SIG-M5 (cell line): ENCODE measurements at places on chromosomes 1 and 21.
A peak's percentile ranks its signal among the peaks of the same experiment; 100 is the strongest.

DNA sequence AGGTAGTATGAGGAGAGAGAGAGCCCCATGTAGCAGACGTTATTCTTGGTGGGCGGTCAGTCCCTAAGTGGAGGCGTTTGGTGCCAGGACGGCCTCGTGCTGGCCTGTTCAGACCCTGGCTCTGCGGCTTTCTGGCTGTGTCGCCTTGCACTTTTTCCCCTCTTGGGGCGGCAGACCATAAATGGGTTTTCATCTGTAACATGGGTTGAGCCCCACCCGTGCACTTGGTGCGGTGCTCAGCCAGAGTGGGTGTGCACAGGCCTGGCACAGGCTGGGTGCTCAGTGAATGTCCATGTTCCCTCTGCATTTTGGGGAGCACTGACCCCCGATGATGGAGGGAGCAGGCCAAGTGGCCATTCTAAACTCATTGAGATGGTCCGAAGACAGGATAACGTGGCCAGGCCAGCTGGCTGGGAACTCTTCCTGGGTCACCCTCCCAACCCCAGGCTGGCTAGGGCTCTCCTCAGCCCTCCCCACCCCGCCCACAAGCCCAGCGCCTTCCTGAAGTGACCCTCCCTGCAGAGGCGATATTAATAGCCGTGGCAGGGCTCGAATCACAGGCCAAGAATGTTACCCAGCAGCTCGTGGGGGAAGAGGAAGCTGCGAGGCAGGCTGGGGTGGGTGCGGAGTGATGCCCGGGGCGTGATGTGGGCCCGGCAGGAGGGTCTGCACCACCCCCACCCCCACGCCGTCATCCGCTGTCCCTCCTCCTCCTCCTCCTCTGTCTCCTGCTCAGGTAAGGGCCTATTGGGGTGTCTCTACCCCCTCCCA, 78.5 kb downstream of the ARHGEF10L start:
- no peak for DNase-seq

- no peak for DNase-seq
These were observed 112.1 kb downstream of the HMGB4 start for GRCh38 chr1:33975961-33976360.

- no peak for DNase-seq
These were observed 61.2 kb downstream of the KCNN3 start for GRCh38 chr1:154808909-154809262.

DNA sequence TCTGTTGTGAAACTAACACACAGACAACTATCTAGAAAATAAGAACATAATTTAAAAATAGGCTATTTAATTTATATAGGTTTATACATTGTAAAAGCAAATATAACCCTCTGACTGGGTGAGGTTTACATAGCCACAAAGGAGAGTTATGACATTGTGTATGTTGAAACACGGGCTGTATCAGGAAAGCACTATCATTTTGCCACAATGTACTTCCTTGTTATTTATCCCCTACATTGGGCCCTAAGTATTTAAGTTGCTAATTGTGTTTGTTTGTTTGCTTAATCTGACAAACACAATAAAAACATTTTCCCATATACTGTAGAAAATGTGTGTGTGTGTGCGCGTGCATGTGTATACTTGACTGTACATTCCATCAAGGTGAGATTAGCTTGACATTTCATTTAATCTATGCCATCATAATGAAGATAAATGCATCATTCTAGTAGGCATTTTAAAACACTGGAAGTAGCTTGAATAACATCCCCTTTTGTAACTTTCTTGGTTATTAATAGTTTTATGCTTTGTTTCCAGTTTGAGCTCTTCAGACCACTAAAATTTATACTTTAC, 72.1 kb downstream of the RGS13 start:
- peak; percentile 30 for DNase-seq

GRCh38 chr1:116904791-116905320, 4.9 kb upstream of the PTGFRN start:
- DNase-seq, result no peak

- peak; percentile 39 for DNase-seq
These were observed 1.7 kb upstream of the PRCC start for GRCh38 chr1:156765666-156766065.

- no peak for DNase-seq
These were observed 139.1 kb upstream of the USH2A start for GRCh38 chr1:216562383-216562782.

DNA sequence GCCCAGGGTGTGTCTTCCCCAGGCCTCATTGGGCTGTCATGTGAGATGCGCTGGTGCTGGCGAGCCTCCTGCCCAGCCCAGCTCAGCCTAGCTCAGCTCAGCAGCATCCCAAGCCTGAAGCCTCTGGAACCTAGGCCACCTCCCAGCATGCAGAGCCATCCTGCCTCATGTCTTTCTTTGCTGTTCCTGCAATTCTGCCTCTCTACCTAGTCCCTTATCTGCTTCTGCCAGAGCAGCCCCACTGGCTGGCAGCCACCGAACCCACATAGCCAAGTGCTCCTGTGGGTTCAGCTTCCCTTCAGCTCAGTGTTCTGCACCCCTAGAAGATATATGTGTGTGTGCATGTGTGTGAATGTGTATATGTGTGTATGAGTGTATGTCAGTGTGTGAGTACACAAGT, 291.5 kb upstream of the VAMP3 start:
- DNase-seq, result no peak

- no peak for DNase-seq
These were observed 137.9 kb upstream of the UBE2U start for GRCh38 chr1:64065571-64065970.

- DNase-seq, result no peak
These were observed 1.2 kb downstream of the ADAM30 start for GRCh38 chr1:119895102-119895501.

DNA sequence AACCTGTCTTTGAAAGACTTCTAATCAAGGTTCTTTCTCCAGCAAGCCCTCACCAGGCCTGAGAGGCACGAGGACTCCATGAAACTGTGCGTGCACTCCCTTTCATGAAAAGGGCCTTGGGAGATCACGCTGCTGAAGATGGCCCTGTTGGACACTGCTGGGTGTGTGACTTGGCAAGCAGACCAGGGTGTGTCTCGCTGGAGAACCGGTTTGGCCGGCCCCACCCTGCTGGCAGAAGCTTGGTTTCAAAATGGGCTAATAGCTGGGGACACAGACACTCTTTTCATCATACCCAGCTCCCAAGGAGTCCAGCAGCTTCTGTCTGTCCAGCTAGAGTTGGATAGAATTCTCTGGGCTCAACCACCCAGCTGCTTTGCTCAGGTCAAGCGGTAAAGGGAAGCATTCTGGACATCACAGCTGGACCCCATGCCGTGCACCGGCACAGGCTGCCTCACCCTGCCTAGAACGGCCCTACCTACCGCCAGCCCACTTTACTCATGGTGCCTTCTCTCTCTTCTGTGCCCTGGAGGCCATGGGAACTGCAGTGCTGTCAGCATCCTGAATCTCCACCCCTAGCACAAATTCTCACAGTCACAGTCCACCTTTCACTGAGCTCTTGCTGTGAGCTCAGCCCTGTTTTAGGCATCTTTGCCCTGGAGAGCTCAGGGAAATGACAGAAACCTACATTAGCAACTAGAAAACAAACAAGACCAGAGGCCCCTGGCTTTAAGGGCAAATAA, 24.6 kb downstream of the PKP1 start:
- no peak for DNase-seq

DNA sequence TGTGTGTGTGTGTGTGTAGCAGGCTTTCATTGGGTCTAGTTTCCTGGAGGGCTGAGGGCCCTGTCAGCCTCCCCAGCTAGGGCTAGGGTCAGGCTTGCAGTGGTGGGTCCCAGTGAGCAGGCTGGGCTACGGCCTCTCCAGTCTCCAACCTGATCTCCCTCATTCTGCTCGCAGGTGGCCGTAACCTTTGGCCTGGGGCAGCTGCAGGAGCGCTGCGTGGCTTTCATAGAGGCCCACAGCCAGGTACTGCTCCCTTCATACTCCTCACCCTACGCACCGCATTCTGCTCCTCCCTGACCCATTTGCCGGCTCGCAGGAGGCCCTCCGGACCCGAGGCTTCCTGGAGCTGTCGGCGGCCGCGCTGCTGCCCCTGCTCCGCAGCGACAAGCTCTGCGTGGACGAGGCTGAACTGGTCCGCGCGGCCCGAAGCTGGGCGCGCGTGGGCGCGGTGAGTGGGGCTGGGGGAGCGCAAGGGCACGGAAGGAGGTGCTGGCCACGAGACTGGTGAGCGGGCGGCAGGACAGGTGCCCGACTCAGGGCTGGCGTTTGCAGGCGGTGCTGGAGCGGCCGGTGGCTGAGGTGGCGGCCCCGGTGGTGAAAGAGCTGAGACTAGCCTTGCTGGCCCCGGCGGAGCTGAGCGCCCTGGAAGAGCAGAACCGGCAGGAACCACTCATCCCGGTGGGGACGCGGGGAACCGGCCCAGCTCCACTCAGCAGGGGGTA, 4.7 kb downstream of the BTBD19 start:
- no peak for DNase-seq

DNA sequence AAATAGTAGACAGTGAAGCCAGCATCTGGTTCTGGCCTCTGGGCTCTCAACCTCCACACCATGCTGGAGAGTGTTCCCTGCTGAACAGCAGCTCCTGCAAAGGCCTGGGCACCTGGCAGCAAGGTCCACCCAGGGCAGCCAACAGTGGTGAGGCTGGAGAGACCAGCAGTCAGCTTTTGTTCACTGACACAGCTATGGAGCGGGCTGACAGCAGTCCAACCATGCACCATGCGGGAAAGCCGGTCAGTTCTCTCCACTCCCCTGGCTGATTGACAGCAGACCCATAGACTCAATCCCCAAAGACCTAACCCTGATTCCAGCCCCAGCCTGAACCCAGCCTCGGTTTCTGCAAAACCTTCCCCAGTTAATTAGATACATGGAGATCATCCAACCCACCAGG, 49.0 kb downstream of the KLHDC7A start:
- DNase-seq, result no peak

GRCh38 chr1:95532335-95532734, 298.3 kb downstream of the RWDD3 start:
- DNase-seq, result no peak

DNA sequence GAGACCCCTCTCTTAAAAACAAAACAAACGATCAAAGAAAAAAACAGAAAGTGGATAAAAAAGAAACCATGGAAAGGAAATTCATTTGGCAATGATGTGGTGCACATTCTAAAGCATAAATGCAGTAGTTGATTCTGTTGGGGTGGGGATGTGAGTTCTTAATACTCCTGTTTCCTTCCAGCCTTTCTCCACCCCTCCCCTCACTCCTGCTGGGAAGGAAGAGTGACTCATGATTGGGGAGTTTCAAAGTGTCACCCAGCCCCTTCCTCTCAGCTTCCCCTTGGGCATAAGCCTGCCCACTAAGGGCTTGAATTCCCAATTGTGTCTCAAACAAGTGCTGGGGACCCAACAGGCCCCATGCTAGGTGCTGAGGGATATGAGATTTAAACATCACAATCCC, 6.7 kb upstream of the PINK1 start:
- DNase-seq, result no peak

DNA sequence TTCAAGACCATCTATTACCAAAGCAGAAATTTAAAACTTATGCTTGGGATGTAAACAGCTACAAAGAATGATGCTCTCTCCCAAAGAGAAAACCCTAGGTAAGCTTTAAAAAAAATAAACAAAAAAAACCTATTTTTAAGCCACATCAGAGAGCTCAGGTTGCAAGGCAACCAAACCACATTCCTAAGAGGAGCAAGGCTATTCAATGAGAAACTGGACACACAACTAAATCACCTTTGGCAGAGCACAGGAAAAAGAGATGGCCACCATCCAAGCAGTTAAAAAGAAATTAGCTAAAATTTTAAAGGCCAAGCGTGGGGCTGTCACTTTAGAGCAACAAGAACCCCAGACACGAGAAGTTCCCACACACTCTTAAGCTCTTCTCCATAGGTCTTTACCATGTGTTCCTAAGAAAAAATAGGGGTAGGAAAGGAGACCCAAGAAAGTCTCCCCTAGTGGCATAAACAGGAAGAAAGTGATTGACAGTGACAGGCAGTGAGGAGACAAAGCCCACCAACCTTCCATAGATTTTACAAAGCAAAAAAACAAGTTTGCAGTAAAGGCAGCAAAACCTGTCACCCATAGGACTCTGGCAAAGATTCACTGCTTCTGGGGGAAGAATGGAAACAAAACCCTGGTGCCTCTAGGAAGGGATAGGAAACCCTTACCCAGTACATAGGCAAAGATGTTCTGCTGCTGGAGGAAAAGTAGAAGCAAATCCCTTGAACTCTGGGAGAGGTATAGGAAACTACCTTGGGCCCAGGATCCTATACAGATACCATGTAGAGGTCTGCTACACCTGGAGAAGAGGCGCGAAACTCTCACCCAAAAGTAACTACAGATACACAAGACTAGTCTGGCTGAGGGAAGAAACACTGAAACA, 68.5 kb downstream of the FOXJ3 start:
- no peak for DNase-seq

- DNase-seq, result no peak
These were observed 11.9 kb upstream of the LGALS8 start for GRCh38 chr1:236511735-236512418.

- DNase-seq, result no peak
These were observed 3.3 kb upstream of the FMO4 start for GRCh38 chr1:171310661-171311087.

GRCh38 chr21:15183813-15184257, 119.0 kb upstream of the NRIP1 start:
- DNase-seq, result no peak

DNA sequence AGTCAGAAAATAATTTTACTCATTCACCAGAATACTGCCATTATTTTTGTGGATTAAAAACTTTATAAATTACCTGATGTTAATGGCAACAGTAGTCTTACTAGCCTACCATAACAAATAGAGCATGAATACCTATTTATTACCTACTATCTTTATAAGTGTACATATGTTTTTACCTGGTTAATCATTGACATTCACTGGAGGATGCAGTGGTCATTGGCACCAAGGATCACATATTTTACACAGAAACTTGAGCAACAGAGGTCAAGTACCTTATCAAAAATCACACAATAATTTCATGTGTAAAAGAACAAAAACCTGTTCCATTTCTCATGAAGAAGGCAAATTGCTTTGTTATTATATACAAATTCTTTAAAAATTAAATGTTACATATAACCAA, 1284.9 kb upstream of the NCAM2 start:
- no peak for DNase-seq

- DNase-seq, result no peak
These were observed 2.1 kb downstream of the SH3BGRL3 start for GRCh38 chr1:26281971-26282370.

- DNase-seq, result no peak
These were observed 528.5 kb downstream of the PLPP3 start for GRCh38 chr1:56050911-56051310.
